Thoracic aorta (tissue), 2 donors: ENCODE measurements at places on chromosomes 6 and 20.

GRCh38 chr6:52929321-52930164, 20.0 kb upstream of the GSTA3 start:
- DNase-seq: no peak

DNA sequence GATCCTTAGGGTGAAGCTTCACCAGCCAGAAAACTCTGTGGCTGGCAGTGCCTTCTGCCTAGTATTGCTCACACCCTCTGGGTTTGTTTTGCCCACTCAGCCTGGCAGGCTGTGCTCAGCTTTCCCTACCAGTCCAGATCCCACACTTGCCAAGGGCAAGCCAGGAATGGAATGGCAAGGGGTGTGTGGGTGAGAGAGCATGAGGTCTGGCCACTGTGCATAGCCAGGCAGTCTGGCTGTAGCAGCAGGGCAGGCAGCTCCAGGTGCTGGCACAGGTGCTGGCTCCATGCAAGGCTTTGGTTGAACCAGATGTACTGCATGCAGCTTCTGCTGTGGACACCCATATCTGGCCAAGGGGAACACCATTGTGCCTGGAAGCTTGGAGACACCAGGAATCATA, 1720.3 kb downstream of the HACE1 start:
- no peak for DNase-seq

DNA sequence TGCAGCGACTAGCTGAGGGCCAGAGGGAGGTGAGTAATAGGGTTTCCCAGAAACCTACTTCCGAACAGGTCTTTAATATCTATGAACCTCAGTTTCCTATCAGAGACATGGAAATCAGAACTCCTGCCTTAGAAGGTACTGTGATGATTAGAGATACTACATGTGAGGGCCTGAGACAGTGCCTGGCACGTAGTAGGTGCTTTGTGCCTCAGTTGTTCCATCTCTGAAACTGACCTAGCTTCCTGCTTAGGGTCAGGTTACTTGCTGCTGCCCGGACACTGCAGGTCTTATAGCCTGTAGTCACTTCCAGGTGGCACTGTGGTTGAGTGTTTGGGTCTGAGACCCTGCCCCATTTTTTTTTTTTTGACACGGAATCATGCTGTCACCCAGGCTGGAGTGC, 20.9 kb downstream of the RAB44 start:
- DNase-seq: no peak

DNA sequence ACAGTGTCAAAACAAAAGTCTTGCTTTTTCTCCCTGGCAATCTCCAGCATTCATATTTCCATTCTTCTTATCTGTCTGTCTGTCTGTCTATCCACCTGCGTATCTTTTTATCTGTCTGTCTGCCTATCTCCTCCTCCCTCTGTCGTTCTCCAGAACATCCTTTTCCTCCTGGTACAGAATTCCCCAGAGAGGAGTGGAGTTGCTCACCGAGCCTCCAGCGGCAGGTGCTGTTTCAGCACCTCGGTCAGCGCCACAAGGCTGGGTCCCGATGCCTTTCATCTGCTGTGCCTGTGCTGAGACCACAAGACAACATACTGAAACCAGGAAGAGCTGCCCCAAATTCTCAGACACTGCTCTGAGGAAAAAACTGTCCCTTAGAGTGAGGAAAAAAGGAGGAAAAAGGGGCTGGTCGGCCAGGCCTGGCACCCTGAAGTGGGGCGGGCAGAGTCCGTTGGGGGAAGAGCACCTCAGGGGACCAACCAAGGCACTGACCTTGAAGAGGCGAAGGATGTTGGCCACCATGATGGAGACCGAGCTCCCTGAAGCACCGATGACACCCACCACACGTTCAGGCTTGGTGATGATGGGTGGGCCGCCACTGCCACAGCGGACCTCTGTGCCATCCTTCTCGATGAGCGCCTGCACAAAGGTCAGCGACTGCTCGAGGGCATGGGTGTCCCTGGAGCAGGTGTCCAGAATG, 13.3 kb downstream of the GRM4 start:
- no peak for DNase-seq

DNA sequence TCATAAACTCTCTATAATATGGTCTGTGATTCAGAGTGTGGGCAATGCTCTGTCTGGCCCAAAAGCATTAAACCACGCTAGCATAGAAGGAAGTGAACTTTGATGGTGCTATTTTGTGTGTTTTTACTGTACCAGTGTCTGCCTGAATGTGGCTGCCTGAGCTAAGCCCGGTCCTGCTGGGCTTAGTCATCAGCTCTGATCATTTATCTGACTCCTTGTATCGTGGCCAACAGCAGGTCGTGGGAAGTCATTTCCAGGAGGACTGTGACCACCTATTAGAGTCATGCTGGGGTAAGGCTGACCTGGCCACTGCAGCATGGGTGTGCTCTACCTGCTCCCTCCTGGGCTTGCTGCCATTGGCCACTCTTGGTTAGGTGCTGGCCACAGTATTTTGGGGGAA, 239.1 kb upstream of the CEP162 start:
- no peak for DNase-seq

DNA sequence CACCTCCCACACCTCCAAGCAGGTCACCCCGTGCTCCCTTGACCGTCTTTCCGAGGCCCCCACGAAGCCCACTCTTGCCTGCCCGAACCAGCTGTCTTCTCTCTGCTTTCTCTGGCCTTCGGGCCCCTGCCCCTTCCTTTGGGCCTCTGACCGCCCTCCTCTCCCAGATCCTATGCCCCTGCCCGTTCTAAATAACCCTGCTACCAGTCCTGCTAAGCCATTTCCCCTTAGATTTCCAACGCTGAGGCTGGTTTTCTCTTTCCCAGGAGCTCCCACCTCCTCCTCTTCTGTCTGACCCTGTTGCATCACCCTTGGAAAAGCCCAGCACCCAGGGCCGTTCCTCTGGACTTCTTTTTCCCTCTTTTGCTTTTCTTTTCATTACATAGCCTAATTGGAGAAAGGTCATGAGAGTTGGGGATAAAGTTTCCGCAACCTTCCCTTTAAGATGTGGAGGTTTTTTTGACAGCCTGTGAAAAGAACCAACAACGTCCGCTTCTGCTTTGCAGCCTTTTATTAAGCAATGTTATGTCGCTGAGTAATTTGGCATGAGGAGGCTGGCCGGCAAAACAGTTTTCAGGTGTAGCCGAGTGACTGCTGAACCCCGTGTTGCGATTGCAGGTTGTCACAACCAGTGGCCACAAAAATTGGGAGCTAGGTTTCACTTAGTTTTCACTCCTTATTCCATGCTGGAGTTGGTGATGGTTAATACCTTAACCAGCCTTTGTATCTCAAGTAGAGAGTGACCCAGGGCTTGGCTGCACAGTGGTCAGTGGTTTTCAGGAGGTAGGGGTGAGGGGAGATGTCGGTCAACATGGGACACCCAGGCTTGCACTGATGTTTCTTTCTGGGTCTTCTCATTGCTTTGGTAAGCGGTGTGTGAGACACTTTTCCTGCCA, 970 bp downstream of the BLTP3A start:
- DNase-seq: no peak

DNA sequence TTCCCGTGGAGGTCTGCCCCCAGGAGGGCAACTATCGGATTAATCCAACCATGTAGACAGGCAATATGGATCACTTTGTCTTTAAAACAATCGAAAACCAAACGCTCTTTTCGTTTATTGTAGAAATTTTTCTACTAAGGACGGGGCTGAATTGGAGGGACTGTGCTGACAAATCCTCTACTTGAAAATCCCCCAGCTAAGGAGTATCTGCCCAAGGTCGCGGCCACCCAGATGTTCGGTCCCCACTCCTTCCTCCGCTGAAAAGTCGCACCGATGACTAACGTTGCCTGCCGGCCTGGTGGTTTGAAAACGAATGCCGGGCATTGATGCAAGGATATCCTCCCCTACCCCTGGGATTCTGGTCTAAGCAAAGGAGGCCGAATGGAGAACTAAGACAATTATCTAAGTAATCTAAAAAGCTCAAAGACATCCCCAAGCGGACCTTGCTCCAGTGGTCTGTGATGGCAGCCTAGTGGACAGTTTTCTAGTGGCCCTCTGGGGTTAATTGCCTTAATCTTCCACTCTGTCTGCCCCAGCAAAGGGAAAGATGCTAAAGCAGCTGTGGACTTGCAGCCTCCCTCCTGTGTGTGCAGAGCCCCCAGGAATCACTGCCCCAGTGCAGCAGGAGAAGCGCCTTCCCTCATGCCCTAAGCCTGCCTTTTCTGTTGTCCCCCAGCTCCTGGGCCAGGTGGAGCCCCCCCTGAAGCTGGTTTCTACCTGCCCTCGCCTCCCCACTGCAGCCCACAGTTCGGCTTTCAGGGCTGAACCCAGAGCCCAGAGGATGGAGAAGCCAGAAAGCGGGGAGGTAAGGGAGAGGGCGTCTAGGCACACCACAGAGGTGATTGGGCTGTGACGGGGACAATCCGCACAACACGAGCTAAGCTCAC, 3.6 kb upstream of the FOXC1 start:
- no peak for DNase-seq

DNA sequence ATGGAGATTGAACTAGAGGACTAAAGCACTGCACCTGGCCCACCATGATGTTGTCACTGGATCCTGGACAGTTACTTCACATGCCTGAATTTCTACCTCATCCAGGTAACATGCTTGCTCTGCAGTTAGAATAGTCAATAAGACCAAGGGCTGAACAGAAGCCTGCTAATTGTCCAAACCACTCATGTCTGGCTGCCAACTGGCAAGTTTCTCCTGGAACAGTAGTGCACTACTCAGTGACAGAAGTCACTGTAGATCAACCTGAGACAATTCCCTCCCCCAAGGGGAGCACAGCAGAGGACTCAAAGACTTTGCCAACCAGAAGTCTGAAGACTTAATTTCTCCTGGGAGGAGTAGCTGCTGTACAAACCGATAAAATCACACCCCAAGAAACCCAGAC, 454.6 kb upstream of the MARCKS start:
- no peak for DNase-seq

DNA sequence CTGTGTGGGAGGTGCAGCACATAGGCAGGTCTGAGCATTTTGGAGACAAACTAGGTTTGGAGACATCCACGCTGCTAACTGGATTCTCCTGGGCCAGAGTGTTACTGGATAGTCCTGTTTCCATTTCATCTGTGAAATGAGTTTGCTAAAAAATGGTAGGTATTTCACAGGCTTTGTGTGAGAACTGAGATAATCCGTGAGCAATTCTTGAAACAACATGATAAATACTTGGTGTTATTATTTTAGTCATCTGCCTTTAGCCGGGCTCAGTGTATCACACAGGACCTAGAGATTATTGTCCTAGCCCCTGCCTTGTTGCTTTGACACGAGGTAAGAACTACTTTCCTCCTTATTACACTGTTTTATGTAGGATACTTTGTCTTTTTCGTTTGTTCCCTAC, 63.0 kb downstream of the PRR18 start:
- no peak for DNase-seq
